NCI-H2029 (cell line): ENCODE measurements at places on chromosomes 5 and 9.

- DNase-seq, result no peak
These were observed 786.5 kb upstream of the ACO1 start for GRCh38 chr9:31597977-31598376.

DNA sequence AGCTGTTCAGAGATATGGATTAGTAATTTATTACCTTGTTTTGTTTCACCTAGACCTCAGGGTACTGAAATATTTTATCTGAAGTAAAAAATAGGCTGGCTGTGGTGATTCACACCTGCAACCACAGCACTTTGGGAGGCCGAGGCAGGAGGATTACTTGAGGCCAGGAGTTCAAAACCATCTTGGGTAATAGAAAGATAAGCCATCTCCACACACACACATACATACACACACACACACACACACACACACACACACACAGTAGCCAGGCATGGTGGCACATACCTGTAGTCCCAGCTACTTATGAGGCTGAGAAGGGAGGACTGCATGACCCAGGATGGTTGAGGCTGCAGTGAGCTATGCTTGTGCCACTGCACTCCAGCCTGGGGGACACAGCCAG lies 3.7 kb downstream of the ANXA2R start:
- DNase-seq, result no peak

DNA sequence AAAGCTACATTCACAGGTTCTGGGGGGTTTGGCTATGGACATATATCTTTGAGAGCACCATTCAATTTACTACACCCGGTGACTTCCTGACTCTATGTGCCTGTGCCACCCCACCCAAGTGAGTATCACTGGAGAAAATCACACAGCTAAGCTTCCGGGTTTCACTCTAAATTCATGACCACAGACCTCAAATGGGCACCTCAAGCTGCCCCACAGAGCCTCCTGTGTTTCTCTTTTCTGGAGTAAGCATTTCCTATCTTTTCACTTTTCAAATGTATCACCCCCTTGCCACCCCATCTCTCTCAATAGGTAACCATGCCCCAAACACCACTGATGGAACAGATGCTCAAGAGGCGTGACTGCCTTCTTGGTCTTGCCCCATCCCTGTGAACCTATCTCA lies 49.2 kb upstream of the NEK6 start:
- DNase-seq, result no peak

GRCh38 chr9:135976531-135976930 lies 15.4 kb upstream of the UBAC1 start:
- DNase-seq, result no peak

DNA sequence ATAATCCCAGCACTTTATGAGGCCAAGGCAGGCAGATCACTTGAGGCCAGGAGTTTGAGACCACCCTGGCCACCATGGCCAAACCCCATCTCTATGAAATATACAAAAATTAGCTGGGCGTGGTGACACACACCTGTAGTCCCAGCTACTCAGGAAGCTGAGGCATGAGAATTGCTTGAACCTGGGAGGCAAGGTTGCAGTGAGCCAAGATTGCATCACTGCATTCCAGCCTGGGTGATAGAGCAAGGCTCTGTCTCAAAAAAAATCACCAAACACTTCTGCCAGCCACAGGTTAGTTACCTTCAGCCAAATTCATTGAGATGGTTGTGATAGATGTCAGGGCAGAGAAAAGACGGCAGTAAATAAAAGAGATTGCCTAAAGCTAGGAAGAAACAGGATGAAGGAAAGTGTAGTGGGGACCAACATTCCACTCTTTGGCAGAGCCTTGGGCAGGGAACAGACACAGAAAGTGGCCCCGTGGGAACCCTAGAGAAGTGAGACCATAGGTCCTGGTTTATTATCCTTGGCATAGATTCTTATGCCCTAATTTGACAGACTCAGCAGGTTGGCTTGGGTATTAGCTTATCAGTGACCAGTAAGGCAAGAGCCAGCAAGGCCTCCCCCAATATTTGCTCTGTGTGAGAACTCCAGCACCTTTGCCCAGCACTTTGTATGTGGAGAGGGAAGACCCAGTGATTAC lies 5.5 kb upstream of the CEP120 start:
- DNase-seq, result no peak

DNA sequence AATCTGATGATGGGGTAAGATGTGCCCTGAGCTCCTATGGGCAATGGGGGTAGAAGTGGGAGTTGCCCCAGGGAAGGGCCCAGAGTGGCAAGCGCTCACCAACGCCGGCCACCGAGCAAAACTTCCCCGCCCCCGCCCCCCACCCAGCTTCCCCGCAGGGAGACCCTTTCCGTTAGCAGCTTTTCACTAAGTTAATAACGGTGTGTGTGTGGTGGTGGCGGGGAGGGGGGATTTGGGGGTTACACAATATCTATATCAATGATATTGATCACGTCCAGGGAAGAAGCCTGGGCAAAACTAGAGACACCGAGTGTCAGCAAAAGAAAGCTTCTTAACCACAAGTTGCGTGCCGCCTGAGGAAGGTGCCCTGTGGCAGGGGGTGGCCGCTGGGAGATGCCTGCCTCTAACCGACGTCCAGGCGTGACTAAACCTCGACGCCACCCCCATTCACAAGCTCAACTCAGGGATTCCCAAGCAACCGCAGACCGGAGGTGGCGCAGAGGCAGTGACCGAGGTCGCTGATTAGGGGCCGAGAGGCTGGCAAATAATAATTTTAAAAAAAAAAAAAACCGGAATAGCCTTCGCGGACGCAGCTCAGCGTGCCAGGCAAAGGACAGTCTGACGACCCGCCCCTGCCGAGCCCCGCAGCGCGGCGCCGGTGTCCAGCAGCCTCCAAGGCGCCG lies 222.6 kb downstream of the MEF2C start:
- DNase-seq, result no peak

- no peak for DNase-seq
These were observed 46.9 kb upstream of the UBAC1 start for GRCh38 chr9:136007934-136008692.

DNA sequence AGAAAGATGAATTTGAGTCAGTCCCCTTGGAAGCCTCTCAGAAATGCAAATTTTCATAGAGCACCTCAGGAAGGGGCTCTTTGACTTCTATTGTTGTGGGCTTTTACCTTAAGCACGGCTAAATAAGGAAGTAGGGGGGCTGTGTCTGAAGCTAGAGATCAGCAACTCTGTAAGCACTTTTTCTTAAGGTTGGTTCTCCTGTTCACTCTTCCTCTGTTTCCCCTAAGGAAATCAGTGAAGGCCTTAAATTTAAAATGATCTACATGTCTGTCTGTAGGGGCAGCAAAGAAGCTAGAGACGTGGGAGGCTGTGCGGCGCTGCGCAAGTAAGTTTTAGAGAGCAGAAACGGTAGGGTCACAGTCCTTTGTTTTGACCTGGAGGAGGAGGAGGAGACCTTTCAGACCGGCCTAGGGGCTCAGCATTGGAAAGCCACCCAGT lies 1.2 kb upstream of the CDC14B start:
- DNase-seq, result no peak

DNA sequence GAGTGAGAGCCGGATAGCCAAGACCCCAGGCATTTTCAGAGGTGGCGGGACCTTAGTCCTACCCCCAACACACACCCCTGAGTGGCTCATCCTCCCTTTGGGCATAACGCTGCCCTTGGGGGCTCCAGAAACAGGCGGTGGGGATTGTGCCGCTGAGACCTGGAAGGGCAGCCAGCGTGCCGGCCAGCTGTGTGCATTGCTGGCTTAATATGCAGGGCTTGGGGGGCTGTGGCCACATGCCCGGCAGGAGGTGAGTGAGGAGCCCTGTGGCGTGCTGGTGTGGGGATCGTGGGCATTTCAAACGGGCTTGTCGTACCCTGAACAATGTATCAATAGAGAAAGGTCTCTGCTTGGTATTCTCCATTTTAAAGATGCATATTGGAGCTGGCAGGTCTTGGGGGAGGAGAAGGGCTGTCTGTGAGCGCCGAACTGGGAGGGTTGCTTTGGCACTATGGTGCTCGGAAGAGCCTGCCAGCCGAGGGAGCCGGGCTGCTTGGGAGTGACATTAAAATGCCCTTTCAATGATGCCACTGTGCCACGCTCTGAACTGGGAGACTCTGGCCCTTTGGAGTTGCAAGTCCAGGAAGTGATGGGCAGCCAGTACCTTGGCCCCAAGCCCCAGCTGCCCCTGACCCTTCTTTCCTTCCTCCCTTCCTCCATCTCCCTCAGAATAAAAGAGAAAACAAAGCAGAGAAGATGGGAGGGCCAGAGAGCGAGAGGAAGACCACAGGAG lies 11.2 kb upstream of the OLFM1 start:
- DNase-seq, result no peak

GRCh38 chr5:83866181-83866580 lies 145.5 kb upstream of the HAPLN1 start:
- no peak for DNase-seq

- DNase-seq, result no peak
These were observed 537.7 kb upstream of the NMUR2 start for GRCh38 chr5:152942633-152943336.

GRCh38 chr5:31047621-31048020 lies 145.9 kb upstream of the CDH6 start:
- no peak for DNase-seq

GRCh38 chr5:15252331-15252730 lies 247.6 kb upstream of the FBXL7 start:
- DNase-seq, result no peak

DNA sequence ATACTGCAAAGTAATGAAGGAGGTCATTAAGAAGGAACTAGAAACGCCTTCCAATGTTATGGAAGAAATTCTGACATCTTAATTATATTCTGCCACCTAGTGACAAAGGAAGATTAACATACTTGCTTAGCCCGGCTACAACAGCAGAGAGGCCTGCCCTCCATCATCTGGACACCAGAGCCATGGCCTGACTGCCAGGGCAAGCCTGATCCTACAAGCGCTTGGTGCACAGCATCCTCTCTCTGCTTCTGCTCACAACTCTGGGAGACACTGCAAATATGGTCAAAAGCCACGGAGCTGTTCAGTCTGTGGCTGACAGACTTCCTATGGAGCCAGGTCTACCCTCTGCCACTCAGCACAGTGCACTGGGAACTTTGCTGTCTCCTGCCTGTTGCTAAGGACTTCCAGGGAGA lies 87.3 kb upstream of the SLC44A1 start:
- peak; percentile 20 for DNase-seq

DNA sequence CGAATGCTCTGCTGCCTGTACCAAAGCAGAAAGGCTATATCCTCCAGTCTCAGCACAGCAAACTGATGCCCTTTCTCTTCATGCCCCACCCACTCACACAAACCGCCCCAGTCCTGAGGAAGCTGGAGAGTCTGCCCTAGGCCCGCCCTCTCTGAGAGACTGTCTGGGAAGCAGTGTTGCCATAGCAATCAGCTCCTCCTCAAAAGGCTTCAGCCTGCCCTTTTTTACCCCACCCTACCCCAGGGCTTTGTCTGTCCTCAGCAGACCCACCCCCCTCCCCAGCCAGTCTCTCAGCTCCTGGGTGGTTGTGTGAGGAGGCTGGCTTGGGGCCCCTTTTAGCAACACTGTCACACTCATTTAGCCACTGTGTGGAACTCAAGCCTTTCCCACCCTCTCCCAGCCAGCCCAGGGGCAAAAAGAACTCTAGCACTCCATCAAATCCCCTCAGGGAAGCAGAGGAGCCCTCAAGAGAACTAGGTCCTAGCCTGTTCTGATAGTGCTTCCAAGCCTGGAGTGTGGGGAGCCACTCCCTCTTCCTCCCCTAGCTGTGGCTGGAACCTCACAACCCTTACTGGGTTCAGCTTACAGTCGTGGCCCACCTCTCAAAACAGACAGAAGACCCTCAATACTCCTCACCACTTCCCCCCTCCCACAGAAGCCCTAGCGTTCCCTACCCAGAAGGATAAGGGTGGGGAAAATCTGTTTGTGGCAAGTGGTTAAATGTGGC lies 1.4 kb downstream of the ATOSB start:
- peak; percentile 87 for DNase-seq

DNA sequence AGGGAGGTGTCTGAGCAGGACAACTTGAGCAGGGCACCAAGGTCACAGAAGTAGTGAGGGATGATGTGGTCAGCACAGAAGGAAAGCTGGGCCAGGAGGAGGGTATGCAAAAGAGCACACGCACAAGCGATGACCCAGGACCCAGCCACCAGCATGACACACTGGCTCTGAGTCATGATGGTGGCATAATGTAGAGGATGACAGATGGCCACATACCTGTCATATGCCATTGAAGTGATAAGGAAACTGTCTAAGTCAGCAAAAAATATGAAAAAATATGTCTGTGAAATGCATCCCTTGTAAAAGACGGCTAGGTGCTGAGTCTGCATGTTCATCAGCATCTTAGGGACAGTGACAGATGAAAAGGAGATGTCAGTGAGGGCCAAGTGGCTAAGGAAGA lies 380 bp downstream of the OR1J1 start:
- DNase-seq, result no peak

- DNase-seq, result no peak
These were observed 258.5 kb downstream of the BNC2 start for GRCh38 chr9:16611983-16612382.

- DNase-seq, result no peak
These were observed 67.3 kb upstream of the SHISAL2B start for GRCh38 chr5:64622991-64623390.

DNA sequence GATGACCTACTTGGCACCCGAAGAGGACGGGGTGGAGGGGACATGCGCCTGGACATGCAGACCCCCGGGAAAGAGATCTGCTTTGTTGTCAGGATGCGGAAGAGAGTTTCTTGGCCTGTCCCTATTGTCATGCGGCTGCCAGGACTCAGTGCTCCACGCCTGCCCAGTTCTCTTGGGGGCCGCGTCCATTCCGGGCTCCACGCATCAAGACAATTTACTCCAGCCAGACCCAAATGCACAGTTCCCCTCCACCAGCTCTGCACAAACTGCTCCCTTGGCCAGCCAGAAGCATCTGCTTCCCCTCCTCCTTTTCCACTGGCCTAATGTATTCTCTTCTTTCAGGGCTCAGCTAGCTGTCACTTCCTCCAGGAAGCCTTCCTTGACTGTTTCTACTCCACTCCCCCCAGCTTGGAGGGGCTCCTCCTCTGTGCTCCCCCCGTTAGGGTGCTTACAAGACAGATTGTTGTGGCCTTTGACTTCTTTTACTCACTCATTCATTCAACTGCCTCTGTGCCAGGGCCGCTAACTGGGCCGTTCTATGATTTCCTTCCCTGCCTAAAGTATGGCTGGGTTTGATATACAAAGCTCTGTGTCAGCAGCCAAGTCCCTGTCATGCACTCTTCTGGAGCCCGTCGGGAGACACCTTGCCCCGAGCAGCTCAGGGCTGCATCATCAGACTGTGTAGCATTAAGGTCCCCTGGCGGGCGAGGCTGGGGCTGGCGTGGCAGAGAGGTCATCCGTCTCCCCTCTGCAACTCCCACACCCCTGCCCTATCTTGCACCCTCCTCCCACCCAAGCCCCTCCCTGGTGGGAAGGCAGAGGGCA lies 6.6 kb downstream of the FIBCD1 start:
- DNase-seq, result no peak

DNA sequence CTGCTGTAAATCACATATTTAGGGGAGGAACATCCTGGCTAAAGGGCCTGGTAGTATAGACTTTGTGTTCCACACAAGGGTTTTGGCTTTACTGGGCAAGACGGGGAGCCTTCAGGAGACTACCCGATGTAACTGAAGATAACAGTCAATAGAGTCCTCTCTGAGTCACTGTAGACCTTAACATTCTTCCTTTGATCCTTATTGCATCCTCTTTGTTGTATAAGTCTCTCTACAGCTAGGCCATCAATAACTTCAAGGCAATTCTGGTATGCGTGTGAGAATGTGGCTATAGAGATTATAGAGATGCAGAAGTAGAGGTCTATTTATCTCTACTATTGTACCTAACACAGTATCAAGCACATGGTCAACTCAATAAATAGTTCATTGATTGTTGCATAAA lies 67.3 kb upstream of the STK32A start:
- DNase-seq, result no peak
